Upper lobe of left lung (tissue), 6 donors: ENCODE measurements at places on chromosomes 1 and 21. TPM values are rescaled to one million over a fixed set of nuclear protein-coding genes. Genes with fewer than 3 reads are reported as not detected.

GRCh38 chr1:196400478-196401451 lies 207.5 kb downstream of the KCNT2 start:
- H3K4me1 ChIP-seq = no peaks in the 10 kb centered on the region
- peak overlapping the region; percentile 26 for H3K27ac ChIP-seq
- no peaks in the 10 kb centered on the region for H3K36me3 ChIP-seq
- no peaks in the 10 kb centered on the region for H3K27me3 ChIP-seq
- no peak overlapping the region for H3K4me3 ChIP-seq

DNA sequence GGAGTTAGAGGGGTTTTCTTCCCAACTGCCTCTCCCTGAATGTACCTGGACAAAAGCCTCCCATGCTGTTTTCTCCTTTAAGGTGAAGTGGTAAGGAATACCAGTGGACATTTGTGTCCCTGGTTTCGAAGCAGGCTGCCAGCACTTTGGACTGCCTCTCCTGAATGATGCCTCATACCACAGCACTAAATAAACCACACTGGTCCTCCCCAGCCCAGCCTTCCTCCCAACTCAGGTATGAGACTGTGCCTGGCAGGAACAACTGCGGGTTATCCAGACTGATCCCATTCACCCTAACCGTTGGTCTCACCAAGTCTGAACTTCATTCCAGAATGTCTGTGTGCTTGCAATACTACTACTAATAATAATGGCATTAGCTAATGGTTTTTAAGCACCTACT lies 9.3 kb downstream of the COQ8A start:
- no peaks in the 10 kb centered on the region for H3K27me3 ChIP-seq
- no peak overlapping the region for H3K4me3 ChIP-seq
- H3K4me1 ChIP-seq = peaks cover 31% of the 10 kb centered on the region
- no peaks in the 10 kb centered on the region for H3K36me3 ChIP-seq

DNA sequence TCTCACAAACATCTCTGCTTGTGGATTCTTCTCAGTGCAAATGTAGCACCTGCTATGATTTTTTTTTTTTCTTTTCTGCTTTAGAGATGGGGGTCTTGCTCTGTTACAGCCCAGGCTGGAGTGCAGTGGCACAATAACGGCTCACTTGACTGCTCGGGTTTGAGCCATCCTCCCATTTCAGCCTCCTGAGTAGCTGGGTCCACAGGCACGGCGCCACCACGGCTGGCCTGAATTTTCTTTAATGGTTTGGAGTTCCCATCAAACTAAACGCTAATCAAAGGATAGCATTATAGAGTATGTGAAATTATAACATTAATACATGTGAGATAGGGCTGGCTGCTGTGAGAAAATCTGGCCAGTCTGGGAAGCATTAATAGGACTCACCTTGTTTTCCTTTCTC lies 7.2 kb upstream of the PTGER3 start:
- no peak overlapping the region for H3K27ac ChIP-seq
- DNase-seq = no peak
- H3K4me3 ChIP-seq = no peak overlapping the region
- H3K36me3 ChIP-seq = peaks cover 26% of the 10 kb centered on the region

GRCh38 chr1:1262071-1262470 lies 11.6 kb downstream of the UBE2J2 start:
- DNase-seq = no peak
- peaks cover 19% of the 10 kb centered on the region for H3K36me3 ChIP-seq
- no peaks in the 10 kb centered on the region for H3K27me3 ChIP-seq
- H3K27ac ChIP-seq = no peak overlapping the region

DNA sequence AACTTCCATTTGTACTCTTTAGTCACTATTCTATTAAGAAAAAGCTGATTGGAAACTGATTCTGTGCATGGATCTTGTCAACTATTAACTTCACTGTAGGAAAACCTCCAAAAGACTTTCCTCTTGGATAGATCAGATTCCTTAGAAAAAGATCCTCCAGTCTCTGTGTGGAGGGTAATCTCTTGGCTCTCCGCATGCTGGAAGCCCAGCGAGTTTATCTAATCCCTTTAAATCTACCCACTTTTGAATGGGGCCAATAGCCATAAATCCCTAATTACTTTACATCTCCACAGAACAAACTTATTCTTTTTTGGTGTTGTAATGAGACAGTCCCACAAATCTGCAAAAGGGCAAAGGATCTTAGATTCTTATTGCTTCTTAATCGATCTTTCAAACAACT lies 1206.4 kb upstream of the ADGRL4 start:
- no peaks in the 10 kb centered on the region for H3K27me3 ChIP-seq
- no peak for DNase-seq
- H3K27ac ChIP-seq = no peak overlapping the region
- H3K4me1 ChIP-seq = no peaks in the 10 kb centered on the region

GRCh38 chr1:211741788-211742187 lies 66.4 kb upstream of the NEK2 start:
- no peak overlapping the region for H3K27ac ChIP-seq
- H3K4me3 ChIP-seq = no peak overlapping the region
- no peaks in the 10 kb centered on the region for H3K27me3 ChIP-seq
- no peaks in the 10 kb centered on the region for H3K4me1 ChIP-seq
- DNase-seq = no peak

DNA sequence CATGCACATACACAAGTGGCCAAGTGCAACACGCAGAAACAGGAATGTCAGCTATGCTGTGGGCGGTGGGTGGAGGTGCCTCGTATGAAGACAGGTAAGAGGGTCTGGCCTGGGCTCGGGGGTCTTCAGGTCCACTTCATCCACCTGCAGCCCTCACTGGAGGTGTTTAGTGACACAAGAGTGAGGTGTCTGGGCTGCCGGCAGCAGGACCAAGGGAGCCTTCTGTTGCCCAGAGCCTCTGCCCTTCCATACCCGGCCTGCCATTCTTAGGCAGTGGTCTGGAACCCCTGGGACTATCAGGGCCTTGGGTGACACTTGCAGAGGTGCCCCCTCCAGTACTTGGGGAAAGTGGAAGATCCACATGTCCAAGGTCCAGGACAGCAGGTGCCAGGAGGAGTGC lies 21.7 kb upstream of the ACTRT2 start:
- no peaks in the 10 kb centered on the region for H3K36me3 ChIP-seq
- no peak overlapping the region for H3K4me3 ChIP-seq
- DNase-seq = no peak
- H3K27me3 ChIP-seq = no peaks in the 10 kb centered on the region
- no peaks in the 10 kb centered on the region for H3K4me1 ChIP-seq
- no peak overlapping the region for H3K27ac ChIP-seq

GRCh38 chr1:182791281-182792179 lies 2.0 kb downstream of the NPL start:
- DNase-seq = no peak
- H3K27ac ChIP-seq = peak overlapping the region; percentile 44
- no peaks in the 10 kb centered on the region for H3K36me3 ChIP-seq

- H3K27ac ChIP-seq = no peak overlapping the region
- no peaks in the 10 kb centered on the region for H3K36me3 ChIP-seq
- no peak overlapping the region for H3K4me3 ChIP-seq
- H3K27me3 ChIP-seq = no peaks in the 10 kb centered on the region
Observed at GRCh38 chr1:51624855-51625254, 8.0 kb downstream of the OSBPL9 start.

GRCh38 chr1:22760455-22760854 lies 49.8 kb downstream of the EPHB2 start:
- no peak for DNase-seq
- no peak overlapping the region for H3K4me3 ChIP-seq
- no peaks in the 10 kb centered on the region for H3K4me1 ChIP-seq
- H3K27ac ChIP-seq = no peak overlapping the region

- no peak overlapping the region for H3K27ac ChIP-seq
- H3K4me3 ChIP-seq = no peak overlapping the region
- H3K4me1 ChIP-seq = no peaks in the 10 kb centered on the region
Observed at GRCh38 chr1:33872683-33873082, 8.8 kb downstream of the HMGB4 start.

DNA sequence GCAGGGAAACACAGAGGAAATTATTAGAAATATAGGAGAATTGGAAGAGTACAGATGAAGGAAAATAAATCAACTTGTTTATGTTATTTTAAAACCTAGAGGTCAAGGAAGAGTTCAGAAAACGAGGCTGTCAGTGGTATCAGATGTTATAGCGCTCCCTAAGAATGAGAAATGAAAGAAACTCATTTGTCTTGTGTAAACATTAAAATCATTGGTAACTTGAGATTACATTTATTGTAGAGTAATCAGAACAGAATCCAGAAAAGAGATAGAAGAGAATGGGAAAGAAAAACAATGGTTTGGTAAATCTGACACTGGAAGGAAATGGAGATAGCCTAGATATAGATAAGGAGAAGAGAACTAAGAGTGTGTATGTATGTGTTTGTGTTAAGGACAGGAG lies 106.4 kb downstream of the ATF6 start:
- no peak overlapping the region for H3K27ac ChIP-seq
- H3K4me1 ChIP-seq = no peaks in the 10 kb centered on the region
- no peak overlapping the region for H3K4me3 ChIP-seq
- H3K27me3 ChIP-seq = no peaks in the 10 kb centered on the region

DNA sequence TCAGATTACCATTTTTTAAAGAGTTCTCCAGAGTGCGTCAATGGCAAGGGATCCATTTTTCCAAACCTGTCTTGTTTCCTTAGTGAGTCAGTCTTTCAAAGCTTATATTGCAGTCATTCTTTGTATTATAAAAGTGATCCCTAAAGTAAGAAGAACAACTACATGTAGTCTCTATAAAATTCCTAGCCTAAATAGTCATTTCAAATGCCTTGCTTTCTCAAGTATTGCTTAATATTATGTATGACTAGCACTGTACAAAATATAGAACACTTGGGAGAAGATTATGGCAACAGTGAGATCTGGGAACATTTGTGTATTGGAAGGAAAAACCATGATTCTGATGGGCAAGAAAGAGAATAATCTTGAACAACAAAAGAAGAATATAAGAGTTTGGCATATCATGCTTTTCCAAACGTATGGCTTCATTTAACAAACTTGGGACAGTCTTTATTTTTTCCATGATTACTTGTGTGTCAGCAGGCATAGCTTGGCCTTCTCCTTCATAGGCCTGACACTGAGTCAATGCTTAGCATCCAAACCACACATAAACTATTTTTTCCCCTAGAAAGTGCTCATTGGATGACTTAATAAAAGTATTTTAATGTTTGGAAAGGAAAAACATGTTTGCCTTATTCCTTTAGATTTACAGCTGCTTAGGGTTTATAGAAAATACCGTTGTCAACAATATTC lies 547.4 kb downstream of the LTN1 start:
- peaks cover 3% of the 10 kb centered on the region for H3K4me1 ChIP-seq
- H3K27me3 ChIP-seq = no peaks in the 10 kb centered on the region
- H3K4me3 ChIP-seq = no peak overlapping the region
- no peaks in the 10 kb centered on the region for H3K36me3 ChIP-seq

- no peaks in the 10 kb centered on the region for H3K4me1 ChIP-seq
- no peak for DNase-seq
- H3K4me3 ChIP-seq = no peak overlapping the region
- H3K27ac ChIP-seq = no peak overlapping the region
- no peaks in the 10 kb centered on the region for H3K27me3 ChIP-seq
Observed at GRCh38 chr1:243455760-243456651, 200.2 kb downstream of the SDCCAG8 start.

- no peak for DNase-seq
- no peaks in the 10 kb centered on the region for H3K27me3 ChIP-seq
- H3K36me3 ChIP-seq = peaks cover 20% of the 10 kb centered on the region
- no peak overlapping the region for H3K4me3 ChIP-seq
- no peak overlapping the region for H3K27ac ChIP-seq
Observed at GRCh38 chr1:181001091-181001780, 21.4 kb downstream of the STX6 start.

DNA sequence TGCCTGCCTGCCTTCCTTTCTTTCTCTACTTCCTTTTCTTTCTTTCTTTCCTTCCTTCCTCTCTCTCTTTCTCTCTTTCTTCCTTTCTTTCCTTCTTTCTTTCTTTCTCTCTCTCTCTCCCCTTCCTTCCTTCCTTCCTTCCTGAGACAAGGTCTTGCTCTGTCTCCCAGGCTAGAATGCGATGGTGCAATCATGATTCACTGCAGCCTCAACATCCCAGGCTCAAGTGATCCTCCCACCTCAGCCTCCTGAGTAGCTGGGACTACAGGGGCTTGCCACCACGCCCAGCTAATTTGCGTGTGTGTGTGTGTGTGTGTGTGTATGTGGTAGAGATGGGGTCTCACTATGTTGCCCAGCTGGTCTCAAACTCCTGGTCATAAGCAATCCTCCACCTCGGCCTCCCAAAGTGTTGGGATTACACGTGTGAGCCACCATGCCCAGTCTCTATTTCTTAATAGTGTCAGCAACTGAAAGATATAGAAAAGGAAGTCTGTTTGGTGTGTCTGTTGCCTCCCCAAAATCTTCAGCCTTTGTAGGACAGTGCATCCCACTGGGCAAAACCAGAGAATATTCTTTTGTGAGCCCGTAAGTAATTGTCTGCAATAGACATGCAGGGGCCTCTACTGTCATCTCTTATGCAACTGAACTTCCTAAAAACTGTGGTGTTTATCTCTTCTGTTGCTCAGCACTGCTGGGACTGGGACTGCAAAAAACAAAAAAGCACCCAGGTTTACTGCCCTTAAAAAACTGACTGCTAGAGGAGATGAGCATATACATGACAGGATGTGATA lies 20.9 kb upstream of the RAB4A start:
- H3K4me1 ChIP-seq = peaks cover 3% of the 10 kb centered on the region
- H3K27ac ChIP-seq = no peak overlapping the region
- no peak for DNase-seq
- H3K36me3 ChIP-seq = no peaks in the 10 kb centered on the region
- H3K27me3 ChIP-seq = no peaks in the 10 kb centered on the region

The KIF21B gene
- total RNA-seq = 6.4 TPM

The FAM151A gene
- not detected for total RNA-seq

The FLG2 gene
- not detected for total RNA-seq

The LIN28A gene
- not detected for total RNA-seq

The MTARC2 gene
- total RNA-seq = 72.7 TPM

The TRNP1 gene
- 32.5 TPM for total RNA-seq
